ENCODE measurements at places on chromosomes 11 and 22. TPM values are rescaled to one million over a fixed set of nuclear protein-coding genes. Genes with fewer than 3 reads are reported as not detected.

The TPBGL gene
- 0.26 TPM for total RNA-seq

DNA sequence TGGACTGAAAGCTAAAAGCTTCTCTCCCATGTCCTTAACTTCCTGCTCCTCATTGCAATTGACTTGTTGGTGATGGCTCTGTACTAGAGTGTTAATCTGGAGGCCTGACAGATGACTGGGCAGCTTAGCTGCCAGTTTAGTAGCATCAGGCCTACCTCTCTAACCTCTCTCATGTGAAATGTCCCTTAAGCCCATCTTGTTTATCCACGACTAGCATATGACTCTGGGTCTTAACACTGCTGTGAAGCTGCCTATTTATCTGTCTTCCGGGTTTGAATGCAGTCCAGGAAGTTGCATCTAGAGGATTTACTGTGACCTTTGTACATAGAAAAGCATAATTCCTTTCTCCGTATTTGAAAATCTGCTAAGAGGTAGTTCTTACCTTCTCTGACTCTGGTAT, 85.3 kb upstream of the HORMAD2 start:
- H3K4me3 ChIP-seq, result no peak overlapping the region
- peak overlapping the region; percentile 26 for H3K27ac ChIP-seq
- no peak for DNase-seq
- H3K27me3 ChIP-seq, result no peaks in the 10 kb centered on the region
- H3K36me3 ChIP-seq, result peaks cover 2% of the 10 kb centered on the region

DNA sequence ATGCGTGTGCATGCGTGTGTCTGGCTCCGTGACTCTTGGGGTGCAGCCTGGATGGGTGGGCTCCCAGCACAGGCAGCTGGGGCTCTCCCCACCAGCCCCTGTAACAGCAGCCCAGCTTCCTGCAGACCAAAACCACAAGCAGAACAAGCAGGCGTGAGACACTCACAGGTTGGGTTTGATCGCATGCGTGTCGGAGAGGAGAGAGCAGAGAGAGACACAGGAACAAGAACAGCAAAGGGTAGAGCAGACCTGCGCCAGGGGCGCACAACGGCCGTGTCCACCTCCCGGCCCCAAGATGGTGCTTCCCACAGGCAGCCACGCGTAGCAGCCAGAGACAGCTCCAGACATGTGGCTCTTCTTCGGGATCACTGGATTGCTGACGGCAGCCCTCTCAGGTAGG, at the start of gene CD6:
TSS of gene CD6 (plus strand) at position 161 of the 400 bp plus-strand sequence. CDS start at position 347, 186 bp downstream.
- DNase-seq, result no peak
- no peak within 1 kb of the TSS for H3K4me3 ChIP-seq
- no peak within 1 kb of the TSS for H3K27ac ChIP-seq
- no peaks in the 10 kb centered on the region for H3K36me3 ChIP-seq
- H3K4me1 ChIP-seq, result peaks cover 4% of the 10 kb centered on the region

DNA sequence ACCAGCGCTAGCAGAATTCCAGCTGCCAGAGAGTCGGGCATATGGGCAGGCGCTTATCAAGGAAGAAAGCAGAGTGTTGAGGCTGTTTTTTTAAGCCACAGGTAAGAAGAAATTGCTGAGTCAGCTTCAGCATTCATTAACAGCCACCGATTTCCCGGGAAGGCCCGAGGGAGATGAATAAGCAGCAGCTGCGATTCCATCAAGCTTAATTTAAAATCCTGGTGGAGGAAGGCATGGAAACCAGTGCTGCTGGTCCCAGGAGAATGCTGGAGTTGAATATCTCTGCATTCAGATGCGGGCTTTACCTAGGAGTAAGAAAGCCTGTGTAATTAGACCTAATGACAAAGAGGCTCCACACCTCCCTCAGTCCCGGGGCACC, 168.8 kb downstream of the BRD1 start:
- no peak overlapping the region for H3K4me3 ChIP-seq
- H3K27me3 ChIP-seq, result peaks cover 6% of the 10 kb centered on the region
- H3K27ac ChIP-seq, result no peak overlapping the region
- no peaks in the 10 kb centered on the region for H3K4me1 ChIP-seq

DNA sequence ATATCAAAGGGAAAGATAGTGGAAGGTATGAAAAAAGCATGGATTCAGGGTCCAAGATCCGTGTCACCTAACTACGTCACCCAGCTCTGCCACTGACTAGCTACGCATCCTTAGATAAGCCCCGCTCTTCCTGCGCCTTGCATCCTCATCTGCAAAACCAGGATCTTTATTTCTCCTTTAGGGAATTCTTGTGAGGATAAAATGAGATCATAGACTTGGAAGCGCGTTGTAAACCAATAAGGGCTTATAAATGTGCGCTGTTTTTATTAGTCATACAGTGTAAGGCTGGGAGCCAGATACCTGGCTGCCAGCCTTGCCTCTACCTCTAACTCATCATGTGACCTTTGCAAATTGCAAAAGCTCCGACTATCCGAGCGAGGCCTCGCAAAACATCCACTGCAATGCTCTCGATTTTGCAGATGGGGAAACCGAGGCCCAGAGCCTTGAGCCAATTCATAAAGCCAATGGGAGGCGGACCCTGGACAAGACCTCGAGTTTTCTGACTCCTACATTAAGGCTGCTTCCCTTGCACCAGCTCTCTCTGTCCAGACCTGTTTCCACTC, 753 bp downstream of the PRPF19 start:
- no peaks in the 10 kb centered on the region for H3K27me3 ChIP-seq
- DNase-seq, result peak; percentile 43
- H3K4me1 ChIP-seq, result peaks cover 33% of the 10 kb centered on the region
- peak overlapping the region; percentile 95 for H3K4me3 ChIP-seq

- no peaks in the 10 kb centered on the region for H3K27me3 ChIP-seq
- H3K27ac ChIP-seq, result peak overlapping the region; percentile 98
- H3K36me3 ChIP-seq, result no peaks in the 10 kb centered on the region
- peak overlapping the region; percentile 93 for H3K4me3 ChIP-seq
- H3K4me1 ChIP-seq, result peaks cover 46% of the 10 kb centered on the region
Observed at GRCh38 chr11:102111787-102112508, 1.7 kb downstream of the YAP1 start.

DNA sequence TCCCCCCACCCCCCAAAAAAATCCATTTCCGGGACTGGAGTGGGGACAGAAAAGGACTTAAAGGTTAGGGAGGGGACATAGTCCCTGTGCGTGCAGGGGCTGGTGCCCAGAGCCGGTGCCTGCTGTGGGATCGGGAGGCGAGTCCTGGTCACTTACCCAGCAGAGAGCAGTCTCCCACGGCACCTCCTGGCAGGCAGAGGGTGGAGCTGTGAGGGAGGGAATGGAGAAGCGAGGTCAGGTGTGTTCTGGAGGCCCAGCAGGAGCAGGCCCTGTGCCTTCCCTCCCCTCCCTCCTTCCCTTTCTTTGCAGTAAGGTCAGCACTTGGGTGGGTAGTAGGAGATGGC, 28.4 kb downstream of the SHANK3 start:
- DNase-seq, result no peak
- H3K4me1 ChIP-seq, result peaks cover 13% of the 10 kb centered on the region
- no peak overlapping the region for H3K27ac ChIP-seq
- H3K27me3 ChIP-seq, result no peaks in the 10 kb centered on the region
- H3K4me3 ChIP-seq, result no peak overlapping the region

- no peak for DNase-seq
- no peak overlapping the region for H3K27ac ChIP-seq
- no peak overlapping the region for H3K4me3 ChIP-seq
- H3K36me3 ChIP-seq, result peaks cover 7% of the 10 kb centered on the region
Observed at GRCh38 chr22:19357270-19358105, 66.0 kb upstream of the CLTCL1 start.

The CCDC117 gene
- 13.8 TPM for total RNA-seq

GRCh38 chr11:103091064-103091800, 728 bp downstream of the DCUN1D5 start:
- no peaks in the 10 kb centered on the region for H3K27me3 ChIP-seq
- peaks cover 26% of the 10 kb centered on the region for H3K4me1 ChIP-seq
- H3K27ac ChIP-seq, result peak overlapping the region; percentile 84

The FAM180B gene
- not detected for total RNA-seq

GRCh38 chr11:84829162-84829561, 798.0 kb downstream of the DLG2 start:
- no peaks in the 10 kb centered on the region for H3K27me3 ChIP-seq
- no peak overlapping the region for H3K4me3 ChIP-seq
- no peak for DNase-seq
- no peaks in the 10 kb centered on the region for H3K36me3 ChIP-seq
- no peaks in the 10 kb centered on the region for H3K4me1 ChIP-seq

The FXYD6 gene
- total RNA-seq, result 23.9 TPM

The MIOX gene
- total RNA-seq, result not detected

GRCh38 chr11:33920838-33921613, 29.1 kb upstream of the LMO2 start:
- H3K27ac ChIP-seq, result no peak overlapping the region
- no peaks in the 10 kb centered on the region for H3K4me1 ChIP-seq
- H3K27me3 ChIP-seq, result no peaks in the 10 kb centered on the region
- no peak overlapping the region for H3K4me3 ChIP-seq
- DNase-seq, result no peak
- H3K36me3 ChIP-seq, result no peaks in the 10 kb centered on the region

The MTMR2 gene
- 6.9 TPM for total RNA-seq

The TXN2 gene
- total RNA-seq, result 44.5 TPM

- no peak for DNase-seq
- H3K27ac ChIP-seq, result no peak overlapping the region
- H3K27me3 ChIP-seq, result no peaks in the 10 kb centered on the region
- no peaks in the 10 kb centered on the region for H3K4me1 ChIP-seq
- H3K4me3 ChIP-seq, result no peak overlapping the region
Observed at GRCh38 chr11:120108785-120109168, 29.1 kb downstream of the TRIM29 start.

DNA sequence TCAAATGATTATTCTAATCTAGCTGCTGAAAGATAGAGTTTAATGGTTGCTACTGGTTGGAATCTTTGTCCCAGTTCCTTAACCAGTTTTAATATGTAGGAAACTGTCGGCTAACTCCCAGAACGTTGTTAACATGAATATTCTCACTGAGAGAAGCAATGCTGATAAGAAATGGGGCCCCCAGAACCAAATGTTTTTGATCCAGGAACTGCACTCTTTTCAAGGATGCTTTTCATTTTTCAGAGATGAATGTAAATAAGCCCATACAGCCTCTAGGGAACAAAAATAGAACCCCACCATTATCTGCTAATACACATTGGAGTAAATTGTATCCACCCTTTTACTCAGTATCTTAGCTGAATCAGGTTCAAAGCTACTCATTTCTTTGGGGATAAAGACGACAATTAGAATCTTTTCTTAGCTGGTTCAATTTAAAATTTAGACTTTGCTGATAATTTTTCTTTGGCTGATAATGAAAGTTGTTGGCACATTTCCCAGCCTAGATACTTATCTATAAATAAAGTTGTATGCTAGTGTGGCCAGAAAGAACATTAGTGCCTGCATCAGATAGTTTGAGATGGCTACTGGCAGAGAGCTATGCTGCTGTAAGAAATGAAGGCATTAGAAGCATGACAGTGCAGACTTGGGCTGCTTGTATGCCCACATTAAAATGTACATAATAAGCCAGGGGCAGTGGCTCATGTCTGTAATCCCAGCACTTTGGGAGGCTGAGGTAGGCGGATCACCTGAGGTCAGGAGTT, 323.3 kb upstream of the PDGFD start:
- no peak overlapping the region for H3K27ac ChIP-seq
- H3K36me3 ChIP-seq, result no peaks in the 10 kb centered on the region
- DNase-seq, result no peak
- H3K4me1 ChIP-seq, result peaks cover 16% of the 10 kb centered on the region
- no peak overlapping the region for H3K4me3 ChIP-seq
- H3K27me3 ChIP-seq, result no peaks in the 10 kb centered on the region

The DLG2 gene
- 13.2 TPM for total RNA-seq

- H3K4me3 ChIP-seq, result no peak overlapping the region
- no peaks in the 10 kb centered on the region for H3K27me3 ChIP-seq
- H3K4me1 ChIP-seq, result peaks cover 32% of the 10 kb centered on the region
- H3K27ac ChIP-seq, result peak overlapping the region; percentile 79
Observed at GRCh38 chr11:105202844-105203548, 63.4 kb upstream of the CARD18 start.

DNA sequence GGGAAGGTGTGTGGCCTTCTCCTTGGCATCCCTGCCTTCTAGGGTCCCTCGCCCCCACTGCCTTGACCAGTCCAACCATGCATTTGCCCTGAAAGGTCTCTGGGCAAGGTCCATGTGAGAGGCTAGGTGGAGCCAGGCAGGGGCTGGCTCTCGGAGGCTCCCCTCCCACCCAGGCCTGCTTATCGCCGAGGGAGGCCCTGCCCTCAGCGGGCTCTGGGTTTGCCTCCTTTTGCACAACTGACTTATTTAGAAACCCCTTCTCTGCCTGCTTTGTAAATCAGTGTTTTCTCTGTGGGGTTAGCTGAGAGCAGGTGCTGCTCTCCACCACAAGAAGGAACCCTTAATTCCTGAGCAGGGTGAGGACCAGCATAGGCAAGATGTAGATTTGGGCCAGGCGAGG, 47.7 kb downstream of the CD82 start:
- no peaks in the 10 kb centered on the region for H3K27me3 ChIP-seq
- H3K4me1 ChIP-seq, result no peaks in the 10 kb centered on the region
- H3K36me3 ChIP-seq, result peaks cover 3% of the 10 kb centered on the region
- no peak overlapping the region for H3K4me3 ChIP-seq

The RFPL2 gene
- not detected for total RNA-seq

DNA sequence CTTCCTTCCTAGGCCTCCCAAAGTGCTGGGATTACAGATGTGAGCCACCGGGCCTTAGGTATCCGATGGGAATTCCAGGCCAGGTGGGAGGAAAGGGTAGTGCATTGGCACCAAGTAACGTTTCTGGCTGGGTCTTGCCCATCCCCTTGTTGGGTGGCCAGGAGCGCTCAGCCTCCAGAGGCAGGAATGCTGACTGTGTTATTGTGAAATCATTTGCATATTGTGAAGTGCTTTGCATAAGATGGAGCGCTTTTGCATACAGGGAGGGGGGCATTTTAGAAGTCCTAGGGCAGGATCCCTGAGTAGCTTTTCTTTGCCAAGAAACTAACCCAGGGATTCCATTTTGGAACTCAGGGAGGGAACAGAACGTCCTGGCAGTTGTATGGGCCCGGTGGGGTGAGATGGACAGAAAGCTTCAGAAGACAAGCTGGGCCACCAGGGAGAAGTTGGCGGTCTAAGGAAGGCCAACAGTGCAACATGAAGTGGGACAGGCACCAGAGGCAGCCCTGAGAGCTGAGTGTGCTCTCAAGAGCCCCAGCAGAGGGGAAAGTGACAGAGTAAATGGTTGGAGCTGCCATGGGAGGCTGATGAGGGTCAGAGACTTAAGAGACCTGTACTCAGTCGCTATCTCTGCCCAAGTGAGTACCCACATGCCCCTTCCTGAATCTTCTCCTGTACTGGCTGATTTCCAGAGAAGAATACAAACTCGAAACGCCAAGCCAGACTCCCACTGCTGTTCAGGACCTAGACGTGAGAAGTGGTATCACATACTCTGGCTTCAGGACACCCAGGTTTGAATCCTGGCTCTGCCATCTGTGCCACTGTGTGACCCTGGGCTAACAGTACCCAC, 1.3 kb upstream of the SLC39A13 start:
- no peaks in the 10 kb centered on the region for H3K27me3 ChIP-seq
- no peak for DNase-seq
- peak overlapping the region; percentile 90 for H3K27ac ChIP-seq

GRCh38 chr11:1220941-1221721, 1.7 kb upstream of the MUC5B start:
- H3K4me1 ChIP-seq, result peaks cover 16% of the 10 kb centered on the region
- H3K27ac ChIP-seq, result no peak overlapping the region
- no peak for DNase-seq
- H3K27me3 ChIP-seq, result peaks cover 18% of the 10 kb centered on the region
- no peaks in the 10 kb centered on the region for H3K36me3 ChIP-seq

The DDTL gene
- total RNA-seq, result not detected

GRCh38 chr11:84800755-84801346, 826.3 kb downstream of the DLG2 start:
- H3K27ac ChIP-seq, result no peak overlapping the region
- no peaks in the 10 kb centered on the region for H3K27me3 ChIP-seq
- DNase-seq, result no peak

GRCh38 chr22:28002863-28003565, 84.0 kb upstream of the PITPNB start:
- H3K4me1 ChIP-seq, result no peaks in the 10 kb centered on the region
- no peaks in the 10 kb centered on the region for H3K27me3 ChIP-seq
- H3K27ac ChIP-seq, result no peak overlapping the region
- no peak for DNase-seq

Measured in body of pancreas (tissue), 4 donors.